Naive thymus-derived CD8-positive, alpha-beta T cell (primary cell): ENCODE measurements at places on chromosomes 7 and 10. TPM values are rescaled to one million over a fixed set of nuclear protein-coding genes. Genes with fewer than 3 reads are reported as not detected.

Gene MOGAT3
- total RNA-seq, result not detected

Gene WNT8B
- total RNA-seq, result not detected

Gene DENND2A
- total RNA-seq, result not detected

Gene AGMO
- not detected for total RNA-seq

GRCh38 chr7:152897401-152897800 is 137.8 kb downstream of the ACTR3B start:
- DNase-seq, result no peak

- no peak for DNase-seq
Measured at GRCh38 chr7:131443496-131443895, 112.9 kb downstream of the PODXL start.

DNA sequence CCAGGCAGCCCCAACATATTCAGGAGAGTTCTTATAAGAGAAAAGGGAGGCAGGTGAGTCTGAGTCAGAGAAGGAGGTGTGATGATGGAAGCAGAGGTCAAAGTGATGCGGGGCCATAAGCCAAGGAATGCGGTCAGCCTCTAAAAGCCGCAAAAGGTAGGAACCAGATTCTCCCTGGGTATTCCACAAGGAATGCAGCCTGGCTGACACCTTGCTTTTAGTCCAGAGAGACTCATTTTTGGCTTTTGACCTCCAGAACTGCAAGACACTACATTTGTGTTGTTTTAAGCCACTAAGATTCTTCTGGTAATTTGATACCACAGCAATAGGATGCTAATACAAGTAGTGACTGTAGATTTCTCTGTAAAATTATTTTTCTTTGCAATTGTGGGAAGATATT is 151.5 kb upstream of the EEPD1 start:
- DNase-seq, result no peak

DNA sequence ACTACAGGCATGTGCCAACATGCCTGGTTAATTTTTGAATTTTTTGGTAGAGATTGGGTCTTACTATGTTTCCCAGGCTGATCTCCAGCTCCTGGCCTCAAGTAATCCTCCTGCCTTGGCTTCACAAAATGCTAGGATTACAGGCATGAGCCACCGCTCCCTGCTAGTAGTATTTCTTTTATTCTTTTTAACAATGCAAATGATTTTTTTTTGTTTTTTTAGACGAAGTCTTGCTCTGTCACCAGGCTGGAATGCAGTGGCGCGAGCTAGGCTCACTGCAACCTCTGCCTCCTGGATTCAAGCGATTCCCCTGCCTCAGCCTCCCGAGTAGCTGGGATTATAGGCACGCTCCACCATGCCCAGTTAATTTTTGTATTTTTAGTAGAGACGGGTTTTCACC is 58.1 kb downstream of the SVIL start:
- no peak for DNase-seq

DNA sequence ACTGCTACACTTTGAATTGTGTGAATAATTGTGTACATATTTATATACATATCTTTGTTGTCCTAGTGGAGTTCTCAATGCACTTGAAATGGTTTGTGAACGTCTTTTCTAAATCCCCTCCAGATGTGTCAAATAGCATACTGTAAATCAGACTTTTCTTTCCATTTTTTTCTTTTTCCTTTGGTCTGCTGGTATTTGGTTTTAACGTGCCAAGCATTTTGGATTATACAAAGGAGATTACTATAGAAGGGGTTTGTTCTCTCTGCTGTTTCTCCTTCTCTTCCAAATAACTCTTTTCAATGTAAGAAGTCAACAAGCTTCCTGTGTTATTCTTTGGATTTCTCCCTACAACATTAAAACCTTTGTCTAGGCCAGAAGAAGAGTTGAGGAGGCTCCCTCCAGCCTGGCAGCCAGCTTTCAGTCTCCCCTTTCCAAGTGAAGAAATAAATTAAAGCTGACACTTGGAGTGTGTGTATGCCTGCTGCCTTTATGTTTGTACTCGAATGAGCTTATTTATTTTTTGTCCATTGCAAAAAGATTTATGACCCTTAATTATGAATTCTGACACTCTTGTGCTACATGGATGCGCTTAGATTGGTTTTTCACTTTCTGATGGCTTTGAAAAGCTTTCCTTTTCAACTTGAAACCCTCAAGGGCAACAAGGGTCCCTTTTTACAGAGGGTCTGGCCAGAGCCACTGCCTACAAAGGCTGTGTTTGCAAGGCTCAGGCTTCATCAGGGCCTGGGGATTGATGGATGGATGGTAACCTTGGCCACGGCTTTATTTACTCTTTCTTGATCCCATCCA is 107.8 kb downstream of the RAB18 start:
- no peak for DNase-seq

DNA sequence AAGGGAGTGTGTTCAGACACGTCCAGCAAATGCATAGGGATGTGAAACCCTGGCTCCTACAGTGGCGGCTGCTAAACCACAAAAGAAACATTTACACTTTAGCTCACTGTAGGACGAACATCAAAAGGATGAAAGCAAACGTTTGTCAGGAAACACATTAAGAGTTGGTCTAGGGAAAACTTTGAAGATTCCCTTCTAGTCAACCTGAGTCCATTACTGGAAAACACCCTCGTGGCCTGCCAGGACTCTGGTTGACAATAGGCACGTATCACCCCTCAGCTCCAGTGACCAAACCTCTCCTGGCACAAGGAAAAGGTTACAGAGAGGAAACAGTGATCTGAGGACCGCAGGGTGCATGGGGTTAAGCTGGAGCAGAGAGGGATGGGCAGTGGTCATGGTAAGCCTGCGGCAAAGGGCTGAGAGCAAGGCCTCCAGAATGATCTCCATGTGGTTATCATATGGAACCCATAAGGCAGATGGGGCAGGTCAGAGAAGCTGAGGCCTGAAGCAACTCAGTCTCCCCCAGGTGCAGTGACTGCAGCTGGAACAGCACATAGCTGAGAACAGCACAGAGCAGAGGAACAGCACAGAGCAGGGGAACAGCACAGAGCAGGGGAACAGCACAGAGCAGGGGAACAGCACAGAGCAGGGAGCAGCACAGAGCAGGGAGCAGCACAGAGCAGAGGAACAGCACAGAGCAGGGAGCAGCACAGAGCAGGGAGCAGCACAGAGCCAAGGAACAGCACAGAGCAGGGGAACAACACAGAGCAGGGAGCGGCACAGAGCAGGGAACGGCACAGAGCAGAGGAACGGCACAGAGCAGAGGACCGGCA is 49.9 kb downstream of the CHST15 start:
- no peak for DNase-seq

GRCh38 chr10:33332183-33333065 is 2.0 kb downstream of the NRP1 start:
- DNase-seq, result no peak

DNA sequence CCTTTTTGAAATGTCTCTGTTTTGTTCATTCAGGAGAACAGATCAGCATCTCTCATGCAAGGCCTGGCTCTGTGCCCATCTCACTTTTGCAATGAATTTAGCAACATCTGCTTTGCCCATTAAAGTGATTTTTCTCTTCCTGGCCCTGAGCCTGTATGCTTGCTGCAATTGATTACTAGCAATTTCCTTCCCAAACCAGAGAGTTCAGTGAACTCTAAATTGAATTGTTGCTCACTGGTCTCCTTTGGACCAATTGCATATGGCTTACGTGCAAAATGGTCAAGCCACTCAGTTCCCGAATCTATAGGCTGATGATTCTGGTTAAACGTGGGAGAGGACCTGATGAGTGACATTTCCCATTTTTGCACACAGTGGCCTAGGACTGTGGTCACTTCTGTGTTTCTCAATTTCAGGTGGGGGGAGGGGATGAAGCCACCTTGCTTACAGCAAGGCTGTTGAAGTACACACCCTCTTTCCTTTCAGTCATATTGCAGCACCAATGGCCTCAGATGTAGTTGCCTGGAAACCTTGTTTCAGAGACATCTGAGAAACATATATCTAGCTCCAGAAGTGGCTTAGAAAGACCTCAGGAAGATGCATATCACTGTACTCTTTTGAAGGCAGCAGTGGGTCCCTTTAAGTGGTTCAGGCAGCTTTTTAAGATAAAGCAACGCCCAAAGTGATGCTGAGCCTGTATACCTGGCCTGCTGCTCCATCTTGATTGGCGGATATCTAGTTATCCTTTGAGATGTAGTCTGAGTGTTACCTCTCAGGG is 201.4 kb downstream of the PTEN start:
- DNase-seq, result no peak

DNA sequence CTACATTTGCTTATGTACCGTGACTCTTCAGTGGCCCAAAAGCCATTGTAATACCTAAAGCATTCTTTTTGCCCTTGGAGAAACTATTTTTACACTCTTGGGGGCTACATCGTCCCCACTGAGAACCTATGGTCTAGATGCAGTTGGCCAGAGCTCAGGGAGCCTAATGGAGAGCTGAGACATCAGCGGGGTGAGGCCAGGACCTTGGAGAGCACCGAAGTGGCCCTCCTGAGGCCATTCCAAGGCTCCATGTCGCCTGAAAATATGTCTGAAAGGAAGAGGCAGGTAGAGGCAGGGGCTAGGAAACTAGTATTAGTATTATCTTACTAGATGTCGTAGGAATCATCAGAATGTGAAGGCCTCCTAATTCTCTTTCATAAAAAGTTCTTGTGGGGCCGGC is 4.9 kb downstream of the PKD2L1 start:
- DNase-seq, result no peak

- DNase-seq, result peak; percentile 21
Measured at GRCh38 chr10:103497161-103497915, 3.8 kb downstream of the NEURL1 start.

DNA sequence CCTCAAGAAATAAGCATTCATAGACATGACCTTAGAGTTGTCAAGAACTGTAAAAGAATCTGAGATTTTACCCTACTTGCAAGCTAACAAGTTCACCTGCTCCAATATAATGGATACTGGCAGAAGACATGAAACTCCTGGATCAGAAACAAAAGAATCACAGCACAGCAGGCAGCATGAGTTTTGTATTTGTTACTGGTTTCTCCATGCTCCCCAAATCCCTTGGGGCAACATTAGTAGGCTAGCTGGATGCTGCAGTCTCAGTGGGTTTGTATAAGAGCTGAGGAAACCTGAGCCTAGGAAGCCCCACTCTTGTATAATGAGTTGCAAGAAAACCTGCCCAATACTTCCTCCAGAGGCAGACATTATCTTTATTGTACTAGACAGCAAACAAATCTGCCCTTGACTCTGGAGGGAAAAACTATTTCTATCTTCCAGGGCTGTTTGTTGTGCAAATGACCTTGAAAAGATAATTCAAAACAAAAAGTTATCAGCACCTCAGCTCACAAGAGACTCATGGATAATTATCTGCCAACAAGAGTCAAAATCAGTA is 64.8 kb downstream of the ABLIM1 start:
- DNase-seq, result no peak

DNA sequence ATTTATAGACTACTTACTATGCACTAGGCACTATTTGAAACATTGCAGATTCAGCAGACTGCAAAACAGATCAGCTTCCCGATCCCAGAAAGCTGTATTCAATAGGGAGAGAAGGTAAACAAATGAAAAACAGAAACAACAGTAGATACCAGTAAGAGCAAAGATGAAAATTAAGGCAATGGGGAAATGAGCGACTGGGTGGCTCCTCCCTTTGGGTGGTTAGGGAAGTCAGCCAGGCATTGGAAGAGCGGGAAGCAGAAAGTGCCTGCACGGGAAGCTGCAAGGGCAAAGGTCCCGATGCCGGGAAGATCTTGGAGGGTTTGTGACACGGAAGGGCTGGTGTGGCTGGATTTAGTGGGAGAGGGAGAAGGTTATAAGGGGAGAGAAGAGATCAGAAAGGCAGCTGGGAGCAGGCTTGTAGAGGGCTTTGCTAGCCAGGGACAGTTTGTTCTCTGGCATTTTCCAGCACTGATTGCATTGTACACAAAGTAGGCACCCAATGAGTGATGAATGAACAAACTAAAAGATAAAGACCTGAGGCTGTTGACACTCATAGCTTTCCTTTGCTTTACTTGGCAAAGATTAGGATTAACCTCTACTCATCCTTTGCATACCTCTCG is 67.8 kb downstream of the NAMPT start:
- DNase-seq, result no peak

DNA sequence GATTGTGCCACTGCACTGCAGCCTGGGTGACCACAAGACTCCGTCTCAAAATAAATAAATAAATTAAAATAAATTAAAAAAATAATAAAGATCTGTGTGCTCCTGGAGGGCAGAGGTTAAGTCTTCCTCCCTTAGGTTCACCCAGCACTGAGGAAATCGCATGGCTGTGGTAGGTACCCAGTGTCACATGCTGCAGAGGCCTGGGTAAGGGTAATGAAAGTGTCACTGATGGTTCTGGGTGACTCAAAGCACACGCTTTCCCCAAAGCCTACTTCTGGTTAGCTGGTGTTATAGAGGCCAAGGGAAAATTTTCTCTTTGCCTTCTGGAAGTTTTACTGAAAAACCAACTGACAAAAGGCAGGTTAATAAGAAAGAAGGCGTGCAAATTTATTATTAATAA is 88.8 kb upstream of the ITGB1 start:
- no peak for DNase-seq

DNA sequence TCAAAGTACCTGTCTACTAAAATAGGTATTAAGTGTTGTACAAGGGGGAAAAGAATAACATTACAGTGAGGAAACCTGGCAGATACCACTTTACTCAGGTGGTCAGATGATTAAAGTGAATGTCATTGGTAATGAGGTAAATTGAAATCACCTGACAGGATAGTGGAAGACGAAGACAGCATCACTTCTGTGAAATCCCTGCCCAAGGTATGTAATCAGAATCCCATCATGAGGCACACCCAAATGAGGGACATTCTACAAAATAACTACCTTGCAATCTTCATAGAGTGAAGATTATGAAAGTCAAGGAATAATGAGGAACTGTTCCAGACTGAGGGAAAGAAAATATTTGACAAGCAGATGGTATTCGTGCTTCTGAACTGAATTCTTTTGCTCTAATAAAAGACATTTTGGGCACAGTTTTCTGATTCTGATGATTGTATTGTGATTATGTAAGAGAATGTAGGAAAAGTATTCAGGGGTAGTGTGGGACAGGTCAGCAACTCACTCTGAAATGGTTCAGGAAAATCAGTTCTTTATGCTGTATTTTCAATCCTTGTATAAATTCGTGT is 33.3 kb upstream of the ARMS2 start:
- no peak for DNase-seq

- DNase-seq, result no peak
Measured at GRCh38 chr10:122702275-122702674, 2.6 kb upstream of the C10orf120 start.

DNA sequence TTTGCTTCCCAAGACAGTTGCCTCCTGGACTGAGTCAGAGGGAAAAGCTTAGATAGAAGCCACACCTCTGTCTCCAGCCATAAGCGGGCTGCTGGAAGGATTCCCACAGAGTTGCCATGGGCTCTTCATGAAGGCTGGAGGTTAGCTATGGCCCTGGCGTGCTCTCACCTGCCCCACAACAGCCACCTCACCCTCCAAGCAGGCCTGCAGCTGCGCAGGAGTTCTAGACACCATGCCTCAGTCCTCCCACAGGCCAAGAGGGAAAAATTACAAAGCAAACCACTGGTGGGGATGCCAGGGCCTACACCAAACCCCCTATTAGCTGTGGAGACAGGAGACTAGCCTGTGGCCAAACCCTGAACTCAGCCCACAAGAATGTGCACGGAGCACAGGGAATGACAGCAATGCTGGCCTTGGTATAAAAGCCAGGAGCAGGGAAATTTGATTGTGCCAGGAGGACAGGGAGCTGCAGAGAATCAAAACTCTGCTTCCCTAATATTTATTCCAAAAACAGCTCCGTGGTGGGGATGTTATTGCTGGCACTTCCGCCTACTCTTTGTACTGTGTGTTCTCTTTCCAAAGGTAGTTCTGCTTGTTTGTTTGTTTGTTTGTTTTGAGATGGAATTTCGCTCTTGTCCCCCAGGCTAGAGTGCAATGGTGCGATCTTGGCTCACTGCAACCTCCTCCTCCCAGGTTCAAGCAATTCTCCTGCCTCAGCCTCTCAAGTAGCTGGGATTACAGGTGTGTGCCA is 60.3 kb upstream of the STK17A start:
- no peak for DNase-seq

- peak; percentile 82 for DNase-seq
Measured at GRCh38 chr10:72087969-72088888, at the start of gene SPOCK2. Gene SPOCK2, minus strand, starts transcription at chr10:72088551. Its CDS starts 223 bp downstream, at chr10:72088328.
